Choroid plexus epithelial cell (primary cell): ENCODE measurements at places on chromosomes 4 and X.
A peak's percentile ranks its signal among the peaks of the same experiment; 100 is the strongest.

DNA sequence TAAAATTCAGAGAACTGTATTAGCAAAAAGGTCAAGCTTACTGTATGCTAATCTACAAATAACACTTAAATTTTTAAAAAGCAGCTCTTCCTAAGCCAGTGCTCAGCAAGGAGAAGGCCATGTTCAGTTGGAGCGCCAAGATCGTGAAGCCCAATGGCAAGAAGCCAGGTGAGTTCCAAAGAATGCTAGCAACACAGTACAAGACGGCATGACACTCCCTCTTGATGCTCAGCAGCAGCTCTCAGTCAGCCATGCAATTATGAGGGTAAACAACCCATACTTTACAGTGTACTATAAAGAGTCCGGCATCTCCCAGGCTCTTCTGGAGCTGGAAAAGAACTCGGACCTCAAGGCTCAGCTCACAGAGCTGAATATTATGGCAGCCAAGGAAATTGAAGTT, 34.9 kb downstream of the STX18 start:
- DNase-seq: peak; percentile 71

DNA sequence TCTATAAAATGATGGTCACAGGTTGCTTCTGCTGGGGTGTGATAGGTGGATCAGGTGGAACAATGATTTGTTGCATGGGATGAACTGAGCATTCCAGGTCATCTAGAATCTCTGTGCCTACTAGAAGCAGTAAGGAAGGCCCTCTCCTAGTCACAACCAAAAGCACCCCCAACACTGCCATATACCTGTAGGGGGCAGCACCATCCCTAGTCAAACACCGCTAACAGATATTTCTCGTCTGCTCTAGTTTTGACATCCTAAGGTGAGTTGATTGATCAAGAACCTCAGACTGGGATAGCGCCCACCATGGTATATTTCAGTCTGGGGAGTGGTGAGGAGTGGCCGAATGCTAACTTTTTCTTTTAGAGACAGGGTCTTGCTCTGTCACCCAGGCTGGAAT, 160.2 kb downstream of the NHS start:
- DNase-seq: peak; percentile 65

DNA sequence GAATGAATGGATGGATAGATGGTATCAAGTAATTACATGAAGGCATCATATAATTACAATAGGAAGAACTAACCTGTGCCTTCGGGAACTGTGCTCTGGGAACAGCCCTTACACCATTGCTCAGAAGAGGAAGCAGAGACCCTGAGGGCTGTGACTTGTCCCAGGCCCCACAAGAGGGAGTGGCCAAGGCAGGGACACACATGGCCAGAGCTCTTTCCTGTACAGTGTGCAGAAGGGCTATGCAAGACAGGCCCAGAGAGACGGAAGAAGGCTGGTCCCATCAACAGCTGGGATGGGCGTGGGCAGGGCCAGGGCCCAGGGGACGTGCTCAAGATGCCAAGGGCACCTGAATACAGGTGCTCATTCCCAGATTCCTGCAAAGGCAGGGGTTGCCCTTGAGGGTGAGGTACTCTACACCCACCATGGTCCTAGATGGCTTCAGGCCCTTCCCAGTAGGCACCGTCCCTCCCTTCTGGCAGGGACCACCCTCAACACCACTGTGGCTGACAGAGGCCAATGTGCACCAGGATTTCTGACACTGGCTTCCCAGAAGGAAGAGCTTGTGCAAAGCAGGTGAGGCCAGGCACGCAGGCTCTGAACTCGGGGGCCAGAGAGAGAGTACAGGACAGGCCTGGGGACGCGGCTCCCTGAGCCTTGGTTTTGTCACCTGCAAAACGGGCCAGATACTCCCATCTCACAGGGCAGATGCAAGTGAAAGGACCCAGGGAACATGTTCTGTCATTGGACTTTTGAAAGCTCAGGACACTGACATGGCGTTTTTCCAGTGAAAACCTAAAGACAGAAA, 1.7 kb downstream of the EVC2 start:
- no peak for DNase-seq

- DNase-seq: peak; percentile 55
These were observed 137.7 kb downstream of the ARX start for GRCh38 chrX:24877854-24878650.

- DNase-seq: peak; percentile 72
These were observed 354 bp upstream of the TEC start for GRCh38 chr4:48269861-48270522.

- DNase-seq: peak; percentile 78
These were observed 31.5 kb downstream of the TEC start for GRCh38 chr4:48237996-48238645.
